Left lung (tissue), 14 donors: ENCODE measurements at places on chromosomes 1 and 21.

- no peak for DNase-seq
- no peaks in the 10 kb centered on the region for H3K4me1 ChIP-seq
- H3K4me3 ChIP-seq: no peak overlapping the region
- no peaks in the 10 kb centered on the region for H3K36me3 ChIP-seq
These were observed 102.6 kb upstream of the UBE2U start for GRCh38 chr1:64100791-64101190.

DNA sequence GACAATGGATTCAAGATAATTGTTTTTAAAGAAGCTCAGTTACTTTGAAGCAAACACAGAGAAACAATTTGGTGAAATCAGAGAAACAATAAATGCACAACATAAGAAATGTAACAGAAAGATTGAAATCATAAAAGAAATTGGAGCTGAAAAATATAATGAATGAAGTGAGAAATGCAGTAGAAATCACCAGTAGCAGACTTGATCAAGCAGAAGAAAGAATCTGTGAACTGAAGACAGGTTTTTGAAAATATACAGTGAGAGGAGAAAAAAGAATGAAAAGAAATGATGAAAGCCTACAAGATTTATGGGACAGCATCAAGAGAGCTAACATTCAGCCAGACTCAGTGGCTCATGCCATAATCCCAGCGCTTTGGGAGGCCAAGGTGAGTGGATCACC, 4.2 kb upstream of the SELP start:
- H3K4me1 ChIP-seq: no peaks in the 10 kb centered on the region
- no peak overlapping the region for H3K4me3 ChIP-seq
- no peaks in the 10 kb centered on the region for H3K36me3 ChIP-seq
- no peak for DNase-seq
- H3K27me3 ChIP-seq: no peaks in the 10 kb centered on the region
- no peak overlapping the region for H3K27ac ChIP-seq

- no peaks in the 10 kb centered on the region for H3K27me3 ChIP-seq
- DNase-seq: no peak
- H3K4me1 ChIP-seq: no peaks in the 10 kb centered on the region
- no peaks in the 10 kb centered on the region for H3K36me3 ChIP-seq
These were observed 399.6 kb downstream of the TBX15 start for GRCh38 chr1:118588566-118588965.

DNA sequence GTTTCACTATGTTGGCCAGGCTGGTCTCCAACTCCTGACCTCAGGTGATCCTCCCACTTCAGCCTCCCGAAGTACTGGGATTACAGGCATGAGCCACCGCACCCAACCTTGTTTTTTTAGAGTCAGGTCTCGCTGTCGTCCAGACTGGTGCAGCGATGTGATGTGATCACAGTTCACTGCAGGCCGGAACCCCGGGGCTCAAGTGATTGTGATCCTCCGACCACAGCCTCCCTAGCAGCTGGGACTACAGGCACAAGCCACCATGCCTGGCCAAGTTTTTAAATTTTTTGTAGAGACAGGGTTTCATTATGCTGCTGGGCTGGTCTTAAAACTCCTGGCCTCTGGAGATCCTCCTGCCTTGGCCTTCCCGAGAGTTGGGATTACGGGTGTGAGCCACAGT, 46.1 kb upstream of the LIN9 start:
- no peaks in the 10 kb centered on the region for H3K36me3 ChIP-seq
- no peak for DNase-seq
- H3K27me3 ChIP-seq: no peaks in the 10 kb centered on the region
- no peaks in the 10 kb centered on the region for H3K4me1 ChIP-seq
- no peak overlapping the region for H3K4me3 ChIP-seq

GRCh38 chr1:240538776-240539430, 73.1 kb downstream of the GREM2 start:
- no peaks in the 10 kb centered on the region for H3K36me3 ChIP-seq
- H3K27ac ChIP-seq: no peak overlapping the region
- DNase-seq: no peak
- no peaks in the 10 kb centered on the region for H3K27me3 ChIP-seq
- H3K4me3 ChIP-seq: no peak overlapping the region
- no peaks in the 10 kb centered on the region for H3K4me1 ChIP-seq

- no peaks in the 10 kb centered on the region for H3K36me3 ChIP-seq
- no peaks in the 10 kb centered on the region for H3K27me3 ChIP-seq
- no peak for DNase-seq
- H3K4me3 ChIP-seq: no peak overlapping the region
These were observed 76.4 kb upstream of the DNAH14 start for GRCh38 chr1:224852901-224853568.

DNA sequence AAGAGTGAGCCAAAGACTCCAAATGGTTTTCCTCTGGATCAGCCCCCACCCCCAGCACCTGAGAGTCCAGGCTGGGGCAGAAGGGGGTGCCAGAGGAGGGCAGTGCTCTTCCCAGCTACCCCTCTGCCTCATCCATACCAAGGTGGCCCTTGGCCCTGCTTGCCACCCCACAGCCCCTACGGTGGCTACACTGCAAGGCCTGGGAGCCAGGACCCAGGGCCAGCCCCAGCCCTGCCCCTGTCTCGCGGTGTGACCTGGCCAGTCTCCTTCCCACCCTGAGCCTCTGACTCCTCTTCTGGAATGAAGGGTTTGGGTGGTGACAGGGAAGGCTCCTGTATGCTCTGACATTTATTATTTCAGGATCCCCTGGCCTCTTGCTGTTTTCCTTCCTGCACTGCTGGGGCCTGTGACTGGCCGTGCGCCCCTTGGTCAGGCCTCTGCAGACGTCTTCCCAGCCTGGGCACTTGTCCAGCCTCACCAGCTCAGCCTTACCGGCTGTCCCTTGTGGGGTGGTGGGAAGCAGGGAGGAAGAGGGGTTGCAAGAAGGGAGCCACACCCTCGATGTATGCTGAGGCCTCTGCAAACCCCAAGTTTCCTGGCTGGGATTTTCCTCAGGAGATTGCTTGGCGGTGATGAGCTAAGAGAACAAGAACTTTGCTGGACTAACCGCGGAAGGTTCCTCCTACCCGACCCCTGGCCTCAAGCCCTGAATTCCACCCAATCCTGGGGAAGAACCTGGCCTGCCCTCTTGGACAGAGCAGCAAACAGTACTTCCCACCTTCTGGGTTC, 13.5 kb downstream of the ASAP3 start:
- H3K4me3 ChIP-seq: no peak overlapping the region
- H3K4me1 ChIP-seq: peaks cover 4% of the 10 kb centered on the region
- H3K36me3 ChIP-seq: no peaks in the 10 kb centered on the region
- no peak for DNase-seq
- H3K27me3 ChIP-seq: no peaks in the 10 kb centered on the region

DNA sequence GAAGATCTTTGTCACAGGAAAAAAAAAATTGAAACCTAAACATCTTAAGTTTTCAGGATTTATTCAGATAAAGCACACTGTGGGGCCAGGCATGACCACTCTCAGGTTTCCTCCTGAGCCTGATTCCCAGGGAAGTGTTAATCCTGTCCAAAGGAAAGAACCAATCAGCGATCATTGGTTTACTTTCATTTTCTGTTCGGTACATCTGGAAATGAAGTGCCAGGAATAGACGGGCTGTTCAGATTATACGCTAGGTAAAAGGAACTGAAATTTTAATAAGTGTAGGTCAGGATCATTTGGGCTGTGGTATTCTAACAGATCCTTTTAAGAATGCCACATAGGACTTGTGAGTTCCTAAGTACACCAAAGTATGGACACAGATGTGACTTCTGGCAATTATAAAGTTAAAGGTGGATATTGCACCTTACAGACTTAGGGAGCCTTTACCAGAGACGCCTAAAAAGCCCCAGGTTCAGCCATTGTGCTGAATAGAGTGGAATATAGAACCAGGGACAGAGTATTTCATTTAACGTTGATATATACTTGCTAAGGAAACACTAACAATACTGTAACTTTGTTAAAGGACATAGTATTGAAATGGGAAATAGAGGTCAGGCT, 9.3 kb upstream of the CACYBP start:
- peak overlapping the region; percentile 86 for H3K27ac ChIP-seq
- peak overlapping the region; percentile 35 for H3K4me3 ChIP-seq
- peak; percentile 61 for DNase-seq
- peaks cover 12% of the 10 kb centered on the region for H3K4me1 ChIP-seq
- no peaks in the 10 kb centered on the region for H3K36me3 ChIP-seq

DNA sequence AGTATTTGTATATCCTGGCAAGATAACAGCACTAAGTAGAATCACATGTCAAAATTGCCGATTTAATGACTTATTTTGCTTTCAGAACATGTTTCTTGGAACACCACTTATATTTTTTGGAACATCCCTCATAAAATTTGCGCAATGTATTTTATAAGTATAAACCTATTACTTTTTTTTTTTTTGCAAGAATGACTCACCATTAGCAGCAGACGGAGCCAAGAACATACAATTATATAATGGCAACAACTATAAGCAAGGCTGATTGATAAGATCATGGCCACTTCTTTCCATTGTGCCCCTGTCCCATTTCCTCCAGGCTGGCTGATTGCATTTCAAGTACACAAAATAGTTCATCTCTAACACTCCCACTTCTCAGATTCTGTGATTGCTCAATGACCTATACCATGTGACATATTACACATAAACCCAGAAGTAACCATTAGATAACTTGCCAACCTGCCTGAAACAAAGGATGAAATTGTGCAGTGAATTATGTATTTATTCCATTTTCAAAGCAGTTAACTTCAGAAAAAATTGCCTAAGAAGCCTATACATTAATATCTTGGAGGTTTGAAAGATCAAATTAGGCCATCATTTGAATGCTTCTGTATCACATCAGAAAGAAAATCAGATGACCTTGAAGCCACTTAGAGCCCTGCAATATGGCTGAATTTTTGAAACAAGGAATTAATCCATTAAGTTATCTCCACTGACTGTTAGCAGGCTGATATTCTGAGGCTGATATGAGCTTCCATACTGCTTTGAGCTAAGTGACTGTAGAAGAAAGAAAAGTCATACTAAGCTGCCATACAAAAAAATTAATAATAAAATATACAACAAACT, 77.8 kb upstream of the PRMT6 start:
- H3K4me1 ChIP-seq: no peaks in the 10 kb centered on the region
- H3K4me3 ChIP-seq: no peak overlapping the region
- DNase-seq: no peak
- H3K27ac ChIP-seq: no peak overlapping the region
- no peaks in the 10 kb centered on the region for H3K36me3 ChIP-seq
- H3K27me3 ChIP-seq: no peaks in the 10 kb centered on the region

GRCh38 chr1:154849645-154850131, 20.4 kb downstream of the KCNN3 start:
- no peaks in the 10 kb centered on the region for H3K27me3 ChIP-seq
- no peaks in the 10 kb centered on the region for H3K4me1 ChIP-seq
- DNase-seq: no peak
- no peak overlapping the region for H3K27ac ChIP-seq
- no peak overlapping the region for H3K4me3 ChIP-seq

DNA sequence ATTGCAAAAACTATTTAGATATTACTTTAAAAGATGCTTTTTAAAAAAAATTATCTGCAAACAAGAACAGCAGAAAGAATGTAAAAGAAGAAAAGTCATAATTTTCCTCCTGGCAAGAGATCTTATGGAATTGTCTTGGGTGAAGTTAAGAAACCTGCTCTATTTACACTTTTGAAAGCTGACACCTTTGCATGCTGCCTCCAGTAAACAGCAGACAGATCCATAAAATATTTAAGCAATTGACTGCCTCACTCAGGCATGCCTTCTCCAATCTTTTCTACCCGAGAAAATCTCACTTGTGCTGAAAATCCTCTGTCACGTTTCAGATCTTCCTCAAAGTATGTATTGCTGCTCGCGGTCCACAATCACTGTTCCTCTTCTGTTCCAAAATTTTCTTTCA, 107.9 kb upstream of the ZP4 start:
- no peaks in the 10 kb centered on the region for H3K4me1 ChIP-seq
- DNase-seq: no peak
- H3K4me3 ChIP-seq: no peak overlapping the region
- no peak overlapping the region for H3K27ac ChIP-seq
- no peaks in the 10 kb centered on the region for H3K27me3 ChIP-seq

DNA sequence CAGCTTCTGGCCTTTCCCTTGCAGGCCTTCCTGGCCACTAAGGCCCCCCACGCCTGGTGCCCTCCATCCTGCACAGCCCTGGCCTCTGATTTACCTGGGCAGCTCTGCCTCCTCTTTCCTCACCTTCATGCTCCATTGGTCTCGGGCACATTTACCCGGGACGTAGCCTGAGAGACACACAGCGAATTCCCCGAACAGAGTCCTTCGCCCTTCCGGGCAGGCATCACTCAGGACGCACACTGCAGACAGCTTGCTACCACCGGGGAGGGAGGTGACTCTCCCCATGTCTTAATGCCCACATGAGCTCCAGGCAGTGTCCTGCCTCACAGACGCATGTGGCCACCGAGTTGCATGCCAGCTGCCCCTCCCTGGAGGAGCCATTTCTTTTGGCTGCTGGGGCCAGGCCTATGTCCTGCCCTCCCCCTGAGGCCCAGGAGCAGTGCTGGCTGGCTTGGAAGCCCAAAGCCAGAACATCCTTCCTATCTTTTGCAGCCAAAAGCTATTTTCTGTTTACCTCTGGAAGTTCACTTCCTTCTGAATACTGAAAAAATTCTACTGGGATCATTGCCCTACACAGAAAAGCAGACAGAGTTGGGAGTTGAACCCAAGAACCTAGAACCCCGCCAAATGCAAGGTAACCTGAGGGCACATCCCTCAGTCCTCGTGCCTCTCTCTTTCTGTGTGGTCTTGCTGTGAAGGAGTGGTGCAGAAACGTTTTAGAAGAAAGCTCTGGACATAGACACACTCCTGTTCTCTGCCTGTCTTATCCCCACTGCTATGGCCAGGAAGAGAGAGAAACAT, 209.5 kb downstream of the TOMM20 start:
- H3K27ac ChIP-seq: peak overlapping the region; percentile 80
- H3K27me3 ChIP-seq: no peaks in the 10 kb centered on the region
- no peak overlapping the region for H3K4me3 ChIP-seq
- DNase-seq: no peak
- H3K36me3 ChIP-seq: no peaks in the 10 kb centered on the region

GRCh38 chr1:152520561-152521090, 6.3 kb downstream of the CRCT1 start:
- H3K36me3 ChIP-seq: no peaks in the 10 kb centered on the region
- peaks cover 7% of the 10 kb centered on the region for H3K27me3 ChIP-seq
- no peak overlapping the region for H3K27ac ChIP-seq
- no peak for DNase-seq
- H3K4me3 ChIP-seq: no peak overlapping the region
- peaks cover 2% of the 10 kb centered on the region for H3K4me1 ChIP-seq

DNA sequence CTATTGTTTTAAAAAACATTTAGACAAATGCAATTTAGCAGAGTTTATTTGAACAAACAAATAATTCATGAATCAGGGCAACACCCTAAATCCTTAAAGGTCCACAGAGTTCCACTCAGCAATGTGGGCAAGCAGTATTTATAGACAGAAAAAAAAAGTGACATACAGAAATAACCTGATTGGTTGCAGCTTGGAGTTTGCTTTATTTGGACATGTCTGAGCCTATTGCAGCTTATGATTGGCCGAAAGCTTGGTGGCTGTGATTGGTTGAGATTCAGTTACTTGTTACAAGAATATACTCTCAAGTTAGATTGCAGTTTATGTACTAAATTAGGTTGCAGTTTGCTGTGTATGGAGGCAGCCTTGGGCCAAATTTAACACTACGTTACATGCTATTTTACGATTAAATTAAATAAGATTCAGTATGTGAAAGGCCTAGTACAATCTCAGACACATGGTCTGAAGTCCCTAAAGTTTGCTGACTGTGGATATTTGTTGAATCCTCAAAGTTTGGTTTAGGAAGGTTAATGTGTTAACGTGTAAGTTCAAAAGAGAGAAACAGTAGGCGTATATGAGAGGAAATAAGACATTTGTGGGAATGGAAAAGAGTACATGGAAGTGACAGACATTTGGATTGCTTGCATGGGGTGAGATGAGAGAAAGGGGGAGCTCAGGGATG, 6.9 kb upstream of the CAMSAP2 start:
- H3K27me3 ChIP-seq: no peaks in the 10 kb centered on the region
- H3K27ac ChIP-seq: no peak overlapping the region
- no peaks in the 10 kb centered on the region for H3K36me3 ChIP-seq
- H3K4me3 ChIP-seq: no peak overlapping the region
- H3K4me1 ChIP-seq: no peaks in the 10 kb centered on the region
